GM04504 (cell line): ENCODE measurements at places on chromosomes 12 and 14.

DNA sequence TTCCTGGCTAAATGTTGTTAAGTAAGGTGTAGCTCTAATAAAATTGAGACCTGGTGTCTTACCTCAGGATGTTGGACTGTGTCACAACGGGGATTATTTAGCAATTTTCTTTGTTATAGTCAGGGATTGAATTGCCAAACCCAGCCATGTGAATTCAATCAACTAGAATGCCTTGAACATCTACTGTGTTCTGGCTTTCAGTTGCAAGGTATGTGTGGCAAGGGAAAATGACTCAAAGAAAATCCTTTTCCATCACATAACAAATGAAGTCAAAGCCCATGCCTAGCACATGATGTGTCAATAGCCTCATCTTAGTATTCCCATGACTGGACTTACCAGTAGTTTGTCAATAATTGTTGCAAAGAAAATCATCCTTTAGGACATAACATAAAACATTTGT is 519.8 kb upstream of the FLRT2 start:
- DNase-seq = no peak

DNA sequence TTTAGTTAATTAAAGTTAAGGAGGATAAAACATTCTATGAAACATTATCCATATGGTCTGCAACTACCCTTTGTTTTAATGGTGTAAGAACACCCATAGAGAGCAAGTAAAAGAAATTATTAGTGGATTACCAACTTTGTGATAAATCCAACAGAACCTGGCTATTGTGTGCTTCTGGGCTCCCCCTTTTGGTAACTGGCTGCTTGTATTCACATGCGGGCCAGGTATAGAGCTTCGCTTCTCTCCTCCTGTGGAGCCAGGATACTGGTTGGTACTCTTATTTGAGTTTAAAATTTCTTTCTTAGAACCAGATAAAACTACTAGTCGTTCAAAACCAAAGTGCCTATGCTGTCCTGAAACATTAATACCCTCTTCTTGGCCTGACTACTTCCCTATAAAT is 81.0 kb downstream of the PTPRR start:
- no peak for DNase-seq

DNA sequence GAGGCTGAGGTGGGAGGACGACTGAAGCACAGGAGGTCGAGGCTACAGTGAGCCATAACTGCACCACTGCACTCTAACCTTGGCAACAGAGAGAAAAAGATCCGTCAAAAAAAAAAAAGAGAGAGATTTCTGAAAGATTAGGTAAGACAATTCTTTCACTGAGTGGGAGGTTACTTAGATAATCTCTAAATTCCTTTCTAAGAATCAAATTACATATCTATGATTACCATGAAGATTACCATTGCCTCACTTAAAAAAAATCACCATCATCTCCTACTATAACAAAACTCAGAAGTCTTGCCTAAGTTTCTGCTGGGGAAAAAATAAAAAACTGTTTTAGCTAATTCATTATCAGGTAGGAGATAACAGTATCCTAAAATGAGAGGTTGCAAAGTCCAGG is 366.7 kb downstream of the DUSP6 start:
- no peak for DNase-seq

GRCh38 chr12:41850046-41850445 is 294.6 kb downstream of the GXYLT1 start:
- DNase-seq = no peak

DNA sequence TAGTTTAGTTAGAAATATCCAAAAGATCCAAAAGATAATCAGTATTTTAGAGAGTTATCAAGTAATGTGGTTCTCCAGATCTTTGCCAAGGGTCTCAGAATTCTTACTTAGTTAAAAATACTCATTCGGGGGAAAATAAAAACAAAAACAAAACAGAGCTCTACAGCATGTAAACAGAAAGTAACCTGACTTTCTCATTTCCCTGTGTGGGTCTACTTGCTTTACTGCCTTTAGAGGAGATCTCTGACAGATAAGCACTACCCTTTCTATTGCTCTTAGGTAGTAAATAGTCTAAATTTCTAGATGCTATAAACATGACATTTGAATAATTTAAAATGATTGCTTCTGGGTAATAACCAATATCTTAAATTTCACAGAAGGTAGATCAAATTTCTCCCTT is 371.8 kb downstream of the RPL10L start:
- DNase-seq = no peak

DNA sequence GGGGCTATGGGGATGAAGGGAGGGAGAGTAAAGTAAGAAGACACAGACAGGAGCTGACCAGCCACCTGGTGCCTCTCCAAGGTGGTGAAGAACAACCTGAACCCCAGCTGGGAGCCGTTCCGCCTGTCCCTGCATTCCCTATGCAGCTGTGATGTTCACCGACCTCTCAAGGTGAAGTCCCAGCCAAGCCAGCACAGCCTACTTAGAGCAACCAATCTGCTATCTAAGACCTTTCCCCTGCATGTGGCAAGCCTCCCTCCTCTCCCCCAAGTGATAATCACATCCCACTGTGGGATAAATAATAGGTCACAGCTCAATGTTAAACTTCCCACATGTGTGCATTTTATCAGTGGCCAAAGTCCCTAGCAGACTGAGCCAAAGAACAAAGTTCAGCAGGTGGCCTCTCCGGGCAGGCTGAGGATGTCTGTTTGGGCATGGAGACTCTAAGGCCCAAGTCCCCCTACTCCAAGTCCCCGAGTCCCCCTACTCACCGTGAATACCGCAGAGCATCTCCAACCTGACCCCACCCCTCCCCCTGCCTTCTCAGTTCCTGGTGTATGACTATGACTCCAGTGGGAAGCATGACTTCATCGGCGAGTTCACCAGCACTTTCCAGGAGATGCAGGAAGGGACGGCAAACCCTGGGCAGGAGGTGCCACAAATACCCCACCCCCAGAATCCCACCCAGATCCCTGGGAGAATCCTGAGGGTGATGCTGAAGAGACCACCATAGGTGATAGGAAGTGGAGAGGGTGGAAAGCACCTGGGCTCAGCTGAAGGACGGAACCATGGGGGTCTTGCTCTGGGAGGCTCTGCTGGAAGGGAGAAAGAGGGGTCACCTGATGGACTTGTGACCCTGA is 3.5 kb downstream of the CPNE6 start:
- no peak for DNase-seq

GRCh38 chr14:44497148-44497547 is 9.9 kb downstream of the FSCB start:
- no peak for DNase-seq

- no peak for DNase-seq
These were observed 98.2 kb downstream of the ZFP36L1 start for GRCh38 chr14:68694516-68695235.
